Dermis blood vessel endothelial cell (primary cell): ENCODE measurements at places on chromosomes 6 and 20. TPM values are rescaled to one million over a fixed set of nuclear protein-coding genes. Genes with fewer than 3 reads are reported as not detected.

DNA sequence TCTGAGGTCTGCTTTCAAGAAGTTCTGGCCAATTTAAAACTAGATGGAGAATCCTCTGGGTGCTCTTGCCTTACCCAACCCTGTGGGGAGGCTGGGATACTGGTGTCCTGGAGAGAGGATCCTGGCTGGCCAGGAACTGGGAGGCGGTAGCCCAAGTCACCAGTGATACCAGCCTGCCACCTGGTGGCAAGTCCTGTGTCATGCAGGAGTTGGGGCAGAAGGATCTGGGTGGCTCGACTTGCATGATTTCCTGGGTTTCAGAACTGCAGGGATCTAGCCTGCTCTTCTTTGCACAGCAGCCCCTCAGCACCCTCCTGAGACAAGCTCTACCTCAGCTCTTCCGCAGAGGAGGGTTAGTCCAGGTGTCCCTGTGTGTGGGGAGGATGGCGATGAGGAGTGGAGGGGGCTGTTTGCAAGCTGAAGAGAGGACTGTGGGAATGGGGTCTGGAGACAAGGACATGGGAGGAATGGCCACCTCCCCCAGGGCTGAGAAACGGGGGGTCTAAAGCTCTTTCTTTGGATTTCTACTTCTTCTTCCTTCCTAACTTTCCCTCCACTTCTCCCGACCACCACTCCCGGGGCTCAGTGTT lies 4.2 kb downstream of the KCNK17 start:
- peak; percentile 81 for DNase-seq

GRCh38 chr6:38337819-38338465 lies 301.8 kb downstream of the BTBD9 start:
- peak; percentile 40 for DNase-seq

- no peak for DNase-seq
Observed at GRCh38 chr20:2151858-2152281, 50.2 kb downstream of the STK35 start.

The BPIFB1 gene
- not detected in 2 replicates for total RNA-seq

DNA sequence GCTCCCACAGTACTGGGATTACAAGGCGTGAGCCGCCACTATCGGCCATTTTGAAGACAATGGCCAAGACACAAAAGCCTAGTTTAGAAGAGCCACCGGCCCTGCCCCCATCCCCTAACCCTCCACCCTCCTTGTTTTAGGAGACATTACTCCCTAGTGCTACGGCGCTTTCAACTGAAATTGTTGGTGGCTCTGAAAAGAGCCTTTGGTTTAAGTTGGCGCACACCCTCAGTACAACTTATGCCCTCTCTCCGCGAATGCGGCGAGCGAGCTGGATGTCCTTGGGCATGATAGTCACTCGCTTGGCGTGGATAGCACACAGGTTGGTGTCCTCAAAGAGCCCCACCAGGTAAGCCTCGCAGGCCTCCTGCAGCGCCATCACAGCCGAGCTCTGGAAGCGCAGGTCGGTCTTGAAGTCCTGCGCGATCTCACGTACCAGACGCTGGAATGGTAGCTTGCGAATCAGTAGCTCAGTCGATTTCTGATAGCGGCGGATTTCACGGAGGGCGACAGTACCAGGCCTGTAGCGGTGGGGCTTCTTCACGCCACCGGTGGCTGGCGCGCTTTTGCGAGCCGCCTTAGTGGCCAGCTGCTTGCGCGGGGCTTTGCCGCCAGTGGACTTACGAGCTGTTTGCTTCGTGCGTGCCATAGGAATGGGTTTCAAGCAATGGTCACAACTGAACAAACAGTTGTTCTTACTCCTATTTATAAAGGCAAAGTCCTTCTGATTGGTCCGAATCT lies 114.9 kb upstream of the BTN3A2 start:
- peak; percentile 87 for DNase-seq

DNA sequence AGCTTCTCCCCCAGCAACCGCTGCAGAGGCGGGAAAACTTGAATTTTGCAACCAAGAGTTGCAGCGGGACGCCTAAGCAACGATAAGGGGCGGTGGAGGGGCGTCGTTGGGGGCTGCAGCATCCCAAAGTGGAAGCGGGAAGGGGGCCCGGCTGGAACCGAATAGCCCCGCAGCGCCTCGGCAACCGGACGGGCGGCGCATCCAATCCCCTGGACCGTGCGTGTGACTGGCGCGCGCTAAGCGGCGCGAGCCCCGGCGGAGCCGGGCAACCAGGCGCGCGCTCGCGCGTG lies 670 bp upstream of the PARD6B start:
- DNase-seq, result no peak

DNA sequence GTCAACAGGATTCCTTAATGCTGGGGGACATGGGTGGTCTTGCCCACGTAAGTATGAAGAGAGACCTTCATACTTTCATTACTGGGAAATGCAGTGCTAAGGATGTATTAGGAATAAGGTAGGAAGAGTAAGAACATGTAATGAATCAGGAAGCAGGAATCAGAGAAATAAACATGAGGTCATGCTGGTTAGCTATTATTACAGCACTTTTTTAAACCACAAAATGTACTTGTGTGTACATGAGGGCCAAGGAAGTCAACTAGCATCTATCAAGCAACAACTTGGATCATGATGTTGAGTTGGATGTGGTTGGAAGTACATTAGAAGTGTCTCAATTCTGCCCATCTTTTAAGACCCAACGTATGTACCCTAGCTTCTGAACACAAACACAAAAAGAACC lies 63.5 kb upstream of the E2F3 start:
- no peak for DNase-seq

DNA sequence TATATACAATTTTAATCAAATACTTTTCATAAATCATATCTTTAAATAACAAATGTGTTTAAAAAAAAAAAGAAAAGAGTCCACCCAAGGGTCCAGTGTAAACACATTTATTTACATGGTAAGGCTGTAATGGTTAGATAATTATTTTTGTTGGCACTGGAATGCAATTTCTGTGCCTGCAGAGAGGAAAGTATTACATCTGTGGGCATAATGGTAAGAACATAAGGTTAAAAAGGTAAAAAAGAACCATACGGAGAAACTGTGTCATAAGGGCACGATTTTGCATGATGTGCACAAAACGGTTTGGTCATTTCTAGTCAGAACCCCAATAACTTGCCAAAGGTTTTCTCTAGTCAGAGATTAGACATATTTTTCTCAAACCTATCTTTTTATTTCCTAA lies 54.3 kb downstream of the RWDD2A start:
- DNase-seq, result no peak

GRCh38 chr6:167501831-167502385 lies 177.0 kb downstream of the TTLL2 start:
- DNase-seq, result peak; percentile 54

The SLC22A16 gene
- not detected in 2 replicates for total RNA-seq

DNA sequence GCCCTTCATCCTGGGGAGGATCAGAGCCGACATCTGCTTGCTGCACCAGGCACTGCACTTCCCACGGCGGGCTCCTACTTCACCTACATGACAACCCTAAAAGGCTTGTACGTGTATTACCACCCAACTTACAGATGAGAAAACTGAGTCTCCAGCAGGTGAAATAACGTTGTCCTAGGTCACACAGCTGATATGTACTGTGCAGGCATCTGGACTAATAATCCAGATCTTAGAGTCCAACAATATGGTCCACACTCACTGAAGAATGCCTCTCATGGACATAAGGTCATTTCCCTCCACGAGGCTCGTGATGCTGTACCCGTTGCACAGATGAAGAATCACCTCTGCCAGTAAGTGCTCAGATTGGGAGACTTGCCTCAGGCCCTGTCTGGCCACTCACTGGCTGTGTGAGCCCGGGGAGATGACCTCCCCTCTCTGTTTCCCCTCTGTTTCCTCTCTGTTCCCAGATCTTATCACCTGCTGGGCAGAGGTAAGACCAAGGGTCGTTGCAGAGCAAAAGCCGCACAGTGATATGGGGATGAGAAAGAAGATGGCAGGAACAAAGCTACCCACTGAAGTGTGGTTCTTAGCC lies 32.1 kb downstream of the TGM2 start:
- DNase-seq, result peak; percentile 18

The NNAT gene
- total RNA-seq, result 0.23 and 0.34 TPM in 2 replicates

The MUCL3 gene
- total RNA-seq, result not detected in 2 replicates

The TIAM2 gene
- total RNA-seq, result 10.6 and 19.3 TPM in 2 replicates

DNA sequence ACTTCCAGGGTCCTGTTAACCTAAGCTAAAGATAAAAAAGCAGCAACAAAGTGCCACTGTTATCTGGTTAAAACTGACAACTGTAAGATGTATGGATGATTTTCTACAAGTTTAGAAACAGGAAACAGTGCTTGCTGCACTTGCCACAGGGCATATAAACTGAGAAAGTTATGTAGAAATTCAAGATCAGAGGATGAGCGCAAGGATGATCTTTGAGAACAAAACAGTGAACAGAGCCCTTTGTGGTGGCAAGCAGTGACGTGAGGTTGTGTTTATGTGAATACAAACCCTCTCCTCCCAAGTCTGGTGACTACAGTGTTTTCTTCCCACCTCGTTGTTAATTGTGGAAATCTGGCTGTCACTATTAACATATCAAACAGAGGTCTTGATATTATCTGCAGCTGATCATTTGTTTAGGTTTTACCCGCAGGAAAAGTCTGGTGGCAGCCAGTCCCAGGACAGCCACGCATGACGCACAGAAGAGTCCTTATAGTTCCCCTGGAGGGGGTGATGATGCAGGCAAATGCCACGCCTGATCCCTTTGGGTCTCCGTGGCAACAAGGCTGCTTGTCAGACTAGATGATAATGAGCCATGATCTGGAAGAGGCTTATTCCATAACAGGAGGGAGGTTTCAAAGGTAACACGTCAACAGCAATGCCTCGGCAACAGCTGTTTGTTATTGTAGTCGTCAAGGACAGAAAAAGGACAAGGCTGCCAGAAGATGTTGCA lies 43.1 kb upstream of the TNFAIP3 start:
- DNase-seq, result peak; percentile 49

DNA sequence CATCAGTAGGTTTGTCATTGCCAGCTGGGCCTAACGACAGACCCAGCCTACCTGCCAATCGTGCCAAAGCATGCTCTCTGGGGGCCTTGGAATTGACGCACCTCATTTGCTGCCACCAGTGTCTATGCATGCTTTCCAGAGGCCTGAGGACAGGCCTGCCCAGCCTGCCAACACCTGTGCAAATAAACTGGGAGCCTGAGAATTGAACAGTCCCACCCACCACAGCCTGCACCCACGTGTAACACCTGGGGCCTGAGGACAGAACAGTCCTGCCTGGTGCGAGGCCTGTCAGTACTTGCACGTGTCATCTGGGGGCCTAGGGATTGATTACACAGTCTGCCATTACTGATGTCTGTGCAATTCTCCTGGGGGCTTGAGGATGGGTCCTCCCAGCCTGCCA lies 6.2 kb upstream of the RNF217 start:
- DNase-seq, result no peak

DNA sequence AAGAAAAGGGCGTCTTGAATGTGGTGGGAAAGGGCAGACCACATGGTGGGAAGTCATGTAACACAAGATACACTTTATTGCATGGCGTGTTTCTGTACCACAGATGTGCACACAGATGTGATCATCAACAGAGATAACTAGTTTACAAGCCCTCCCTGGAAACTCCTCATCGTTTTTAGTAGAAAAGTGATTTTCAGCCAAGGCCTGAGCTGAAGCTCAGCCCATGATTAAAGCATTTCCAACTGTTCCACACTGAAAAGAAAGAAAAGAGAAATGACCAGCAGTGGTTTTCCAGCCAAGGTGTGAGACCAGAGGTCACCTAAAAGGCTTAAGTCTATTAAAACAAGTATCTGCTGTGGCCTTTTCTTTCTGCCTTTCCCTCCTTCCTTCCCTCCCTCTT lies 463.9 kb upstream of the JAG1 start:
- DNase-seq, result no peak

DNA sequence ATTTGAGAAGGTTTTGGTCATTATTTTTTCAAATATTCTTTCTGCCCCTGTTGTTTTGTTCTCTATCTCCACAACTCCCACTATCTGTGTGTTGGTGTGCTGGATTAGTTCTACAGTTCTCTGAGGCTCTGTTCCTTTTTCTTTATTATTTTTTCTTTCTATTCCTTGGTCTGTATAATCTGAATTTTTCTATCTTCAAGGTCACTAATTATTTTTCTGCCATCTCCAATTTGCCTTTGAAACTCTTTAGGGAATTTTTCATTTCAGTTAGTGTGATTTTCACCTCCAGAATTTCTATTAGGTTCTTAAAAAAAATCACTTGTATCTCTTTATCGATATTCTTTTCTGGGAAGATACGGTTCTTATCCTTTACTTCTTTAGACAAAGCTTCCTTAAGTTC lies 82.1 kb upstream of the GGTLC1 start:
- no peak for DNase-seq

The ACTL10 gene
- 1.9 and 2.2 TPM in 2 replicates for total RNA-seq

GRCh38 chr20:56348746-56349145 lies 10.0 kb upstream of the FAM210B start:
- DNase-seq, result no peak

DNA sequence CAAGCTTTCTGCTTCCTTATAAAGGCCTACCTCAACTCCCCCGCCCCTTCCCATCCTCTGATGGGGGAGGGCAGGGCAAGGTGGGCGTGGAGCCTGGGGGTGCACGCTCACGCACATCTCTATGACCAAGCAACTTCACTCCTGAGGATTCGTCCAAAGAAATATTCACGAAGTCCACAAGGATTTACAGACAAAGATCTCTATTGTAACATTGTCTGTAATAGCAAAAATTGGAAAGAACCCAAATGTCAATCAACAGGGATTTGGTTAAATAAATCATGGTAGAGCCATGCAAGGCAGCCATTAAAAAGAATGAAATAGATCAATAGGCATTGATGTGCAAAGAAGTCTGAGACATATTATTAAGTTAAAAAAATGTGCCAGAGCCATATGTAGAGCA lies 130.4 kb upstream of the AFDN start:
- DNase-seq, result no peak

DNA sequence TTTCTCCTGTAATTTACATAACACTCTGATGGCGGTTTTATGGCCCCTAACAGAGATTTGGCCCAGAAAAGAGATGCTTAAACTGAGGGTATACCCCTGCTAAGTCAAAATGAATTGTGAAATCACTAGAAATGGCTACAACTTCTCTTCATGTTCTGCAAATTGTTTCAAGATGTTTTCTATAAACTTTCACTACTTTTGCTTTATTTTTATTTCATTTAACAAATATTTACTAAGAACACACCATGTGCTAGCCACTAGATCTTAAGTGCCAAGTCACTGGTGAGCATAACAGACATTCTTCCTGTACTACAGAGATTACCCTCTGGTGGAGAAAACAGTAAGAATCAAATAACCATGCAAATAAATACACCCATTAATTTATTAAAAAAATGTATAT lies 87.6 kb downstream of the KCNQ5 start:
- no peak for DNase-seq

DNA sequence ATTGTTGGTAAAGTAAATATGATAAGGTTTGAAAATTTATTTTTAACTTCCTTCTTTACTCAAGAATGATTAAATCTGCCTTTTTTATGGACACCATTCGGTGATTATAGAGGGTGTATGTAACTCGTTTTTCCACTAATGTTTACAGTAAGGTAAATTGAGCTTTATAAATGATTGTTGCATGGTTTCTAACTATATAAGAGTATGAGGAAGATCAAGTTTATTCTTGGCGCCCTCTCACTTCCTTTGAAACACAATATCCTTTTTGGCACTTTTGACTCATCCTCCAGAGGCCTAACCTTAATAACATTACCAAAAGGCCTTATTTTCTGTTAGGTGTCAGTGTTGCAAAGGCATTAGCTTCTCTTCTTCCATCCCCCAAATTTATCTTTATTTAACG lies 41.8 kb upstream of the MTRF1L start:
- DNase-seq, result peak; percentile 49
